Liver (tissue), 10 donors: ENCODE measurements at places on chromosomes 16 and 17.
A peak's percentile ranks its signal among the peaks of the same experiment; 100 is the strongest.

GRCh38 chr17:66429680-66430079 is 127.3 kb downstream of the PRKCA start:
- peaks cover 23% of the 10 kb centered on the region for H3K4me1 ChIP-seq
- DNase-seq, result no peak
- no peaks in the 10 kb centered on the region for H3K27me3 ChIP-seq
- no peak overlapping the region for H3K27ac ChIP-seq
- no peaks in the 10 kb centered on the region for H3K36me3 ChIP-seq

GRCh38 chr17:76883744-76884525 is 15.7 kb downstream of the MGAT5B start:
- H3K27ac ChIP-seq, result no peak overlapping the region
- H3K36me3 ChIP-seq, result no peaks in the 10 kb centered on the region
- DNase-seq, result no peak

GRCh38 chr16:70460737-70461261 is 6.4 kb downstream of the FCSK start:
- H3K4me1 ChIP-seq, result peaks cover 2% of the 10 kb centered on the region
- H3K27ac ChIP-seq, result no peak overlapping the region
- peaks cover 7% of the 10 kb centered on the region for H3K36me3 ChIP-seq
- DNase-seq, result no peak
- H3K4me3 ChIP-seq, result no peak overlapping the region

DNA sequence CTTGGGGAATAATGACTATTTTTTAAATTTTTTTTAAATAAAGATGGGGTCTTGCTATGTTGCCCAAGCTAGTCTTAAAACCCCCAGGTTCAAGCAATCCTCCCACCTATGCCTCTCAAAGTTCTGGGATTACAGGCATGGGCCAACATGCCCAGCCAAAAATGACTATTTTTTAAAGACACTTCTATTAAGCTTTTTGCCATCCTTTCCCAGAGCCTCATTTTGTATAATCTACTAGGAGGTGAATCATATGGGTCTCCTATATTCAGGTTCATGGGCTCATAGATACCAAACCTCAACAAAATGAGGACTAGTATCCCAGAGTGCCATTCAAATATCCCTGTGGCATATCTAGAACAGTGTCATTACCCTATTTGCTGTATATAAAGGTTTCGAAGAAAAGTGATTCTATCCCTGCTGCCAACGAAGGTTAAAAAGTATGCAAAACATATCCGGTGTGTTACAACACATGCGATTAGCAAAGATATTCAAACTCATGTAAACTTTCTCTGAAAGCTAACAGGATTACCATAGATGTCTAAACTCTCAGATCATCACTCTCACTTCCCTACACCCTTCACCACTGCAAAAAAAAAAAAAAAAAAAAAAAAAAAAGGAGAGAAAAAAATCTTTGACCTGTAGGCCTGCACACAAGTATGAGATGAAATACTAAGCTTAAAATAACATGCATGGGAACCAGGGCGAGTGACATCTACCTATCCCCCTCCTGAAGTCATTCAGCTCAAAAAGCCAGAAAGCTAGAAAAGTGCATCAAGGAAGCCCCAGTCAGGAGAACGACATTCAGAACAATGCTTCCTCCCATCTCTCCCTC is 23.5 kb downstream of the XPO6 start:
- H3K4me3 ChIP-seq, result no peak overlapping the region
- peak overlapping the region; percentile 54 for H3K27ac ChIP-seq
- H3K4me1 ChIP-seq, result no peaks in the 10 kb centered on the region
- H3K27me3 ChIP-seq, result no peaks in the 10 kb centered on the region
- H3K36me3 ChIP-seq, result no peaks in the 10 kb centered on the region
- no peak for DNase-seq

GRCh38 chr17:82892899-82893565 is 53.2 kb upstream of the ZNF750 start:
- no peak overlapping the region for H3K27ac ChIP-seq
- H3K36me3 ChIP-seq, result no peaks in the 10 kb centered on the region
- DNase-seq, result no peak
- H3K4me1 ChIP-seq, result peaks cover 19% of the 10 kb centered on the region
- H3K27me3 ChIP-seq, result no peaks in the 10 kb centered on the region
